ENCODE measurements at places on chromosomes 11 and 22.

GRCh38 chr22:37544955-37545702 is 15.2 kb upstream of the CDC42EP1 start:
- ATAC-seq, result no peak

- no peak for ATAC-seq
Measured at GRCh38 chr11:27124514-27125264, 84.1 kb downstream of the BBOX1 start.

DNA sequence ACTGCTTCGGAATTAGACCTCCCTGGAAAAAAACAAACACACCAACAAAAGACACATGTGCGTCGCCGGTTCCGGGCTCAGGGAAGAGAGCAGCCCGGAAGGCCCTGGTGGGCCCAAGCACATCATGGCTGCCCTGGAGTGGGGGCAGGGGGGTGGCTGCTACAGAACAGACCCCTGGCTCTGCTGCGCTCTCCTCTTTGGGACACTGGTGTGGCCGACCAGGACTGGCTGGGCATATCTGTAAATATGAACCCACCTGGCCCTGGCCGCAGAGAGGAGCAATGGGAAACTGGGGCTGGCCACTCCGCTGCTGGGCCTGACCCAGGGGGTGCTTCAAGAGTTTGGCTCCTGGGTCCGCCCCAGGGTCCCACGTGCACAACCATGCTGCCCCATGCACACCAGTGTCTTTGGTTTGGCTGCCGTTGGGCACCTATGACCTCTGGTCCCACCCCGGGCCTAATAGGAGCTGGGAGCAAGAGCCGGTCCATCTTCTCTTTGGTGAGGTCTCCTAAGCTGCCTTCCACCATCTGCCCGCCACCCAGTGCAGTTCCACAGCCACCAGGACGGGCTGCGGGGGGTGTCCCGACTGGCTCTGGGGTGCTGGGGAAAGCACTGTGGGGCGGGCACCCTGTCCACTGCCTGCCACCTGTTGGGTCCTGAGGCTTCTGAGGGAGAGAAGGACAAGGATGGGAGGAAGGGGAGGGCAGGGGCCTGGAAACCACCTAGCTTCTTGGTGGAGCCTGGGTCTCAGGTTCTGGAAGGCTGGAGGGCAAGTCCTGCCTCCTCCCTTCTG is 30.1 kb downstream of the PPM1F start:
- ATAC-seq, result no peak

- peak; percentile 3 for ATAC-seq
Measured at GRCh38 chr11:62708793-62709192, 1.3 kb downstream of the GNG3 start.

- no peak for ATAC-seq
Measured at GRCh38 chr11:41284354-41284753, 175.1 kb downstream of the LRRC4C start.

Measured in stimulated activated memory B cell treated with anti-CD40 and anti-IgM and Interleukin-4, amounts not matched to agents 10 μg/mL and 1 μg/mL and 100 μg/mL, for 72 hours (primary cell).